Transverse colon (tissue), 4 donors: ENCODE measurements at places on chromosomes 2 and 18. TPM values are rescaled to one million over a fixed set of nuclear protein-coding genes. Genes with fewer than 3 reads are reported as not detected.

Gene CNDP1
- not detected for total RNA-seq

Gene ANKRD29
- total RNA-seq = 2.0 TPM

Gene MYCN
- not detected for total RNA-seq

Gene CD226
- total RNA-seq = 5.0 TPM

Gene TMEM37
- 18.7 TPM for total RNA-seq

Gene NOL4
- not detected for total RNA-seq

Gene CIDEA
- total RNA-seq = 3.8 TPM

Gene ELOA2
- not detected for total RNA-seq

Gene MROH2A
- not detected for total RNA-seq

Gene DSG1
- not detected for total RNA-seq

Gene RFX8
- total RNA-seq = not detected

Gene TTL
- 7.9 TPM for total RNA-seq

Gene ASB18
- not detected for total RNA-seq

Gene DRC1
- total RNA-seq = not detected

Gene FBXO41
- total RNA-seq = 3.2 TPM

Gene RIT2
- not detected for total RNA-seq

Gene STARD7
- 74.1 TPM for total RNA-seq

Gene ANKRD36B
- 98.7 TPM for total RNA-seq

Gene CCL20
- 70.7 TPM for total RNA-seq

Gene LRP1B
- 0.82 TPM for total RNA-seq

Gene CD302
- total RNA-seq = 19.1 TPM

Gene DLGAP1
- 3.7 TPM for total RNA-seq

Gene C2orf78
- not detected for total RNA-seq

Gene ANKRD30B
- total RNA-seq = not detected

Gene RAB6C
- total RNA-seq = 0.16 TPM

Gene IL1B
- 7.1 TPM for total RNA-seq

Gene STARD6
- not detected for total RNA-seq

Gene POTEC
- not detected for total RNA-seq

Gene SIGLEC15
- total RNA-seq = not detected

Gene REG1B
- not detected for total RNA-seq

Gene BABAM2
- total RNA-seq = 40.1 TPM

Gene UGT1A9
- 10.6 TPM for total RNA-seq

Gene ALK
- not detected for total RNA-seq

Gene PCARE
- not detected for total RNA-seq

Gene KCNE4
- 4.6 TPM for total RNA-seq

Gene ABCG8
- not detected for total RNA-seq
